Thyroid gland (tissue), 4 donors: ENCODE measurements at places on chromosomes 2 and 18. TPM values are rescaled to one million over a fixed set of nuclear protein-coding genes. Genes with fewer than 3 reads are reported as not detected.

Gene POTEJ
- total RNA-seq, result not detected

Gene FAM168B
- total RNA-seq, result 140 TPM

Gene POU3F3
- total RNA-seq, result 0.22 TPM

DNA sequence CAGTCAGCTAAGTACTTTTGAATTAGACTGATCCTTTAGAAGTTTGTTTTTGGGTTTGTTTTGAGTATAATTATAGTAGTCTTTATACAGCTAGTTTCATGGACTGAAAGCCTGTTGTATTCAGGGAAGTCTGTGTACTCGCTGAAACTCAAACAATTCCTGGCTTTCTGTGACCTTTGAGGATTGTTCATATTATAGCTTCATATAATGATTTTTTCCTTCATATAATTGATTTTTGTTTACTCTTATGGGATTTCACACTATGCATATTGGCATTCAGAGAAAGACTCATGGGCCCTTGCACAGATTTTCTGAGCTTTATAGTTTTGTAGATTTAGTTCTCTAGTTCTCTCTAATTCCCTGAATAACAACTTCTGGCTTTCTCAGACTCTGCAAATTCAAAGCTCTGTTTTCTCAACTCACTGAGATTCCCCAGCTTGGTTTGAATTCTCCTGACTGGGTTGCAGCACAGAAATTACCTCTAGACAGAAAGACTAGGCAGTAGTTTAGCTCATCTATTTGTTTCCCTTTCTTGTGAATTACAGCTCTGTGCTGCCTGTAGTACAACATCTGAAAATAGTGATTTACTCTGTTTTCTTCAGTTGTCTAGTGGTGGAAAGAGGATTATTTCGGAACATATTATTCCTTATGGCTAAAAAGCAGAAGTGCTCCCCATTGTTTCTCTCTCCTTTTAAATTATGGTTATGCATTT, 495.9 kb upstream of the CNTNAP5 start:
- no peak for DNase-seq
- no peaks in the 10 kb centered on the region for H3K27me3 ChIP-seq
- no peaks in the 10 kb centered on the region for H3K36me3 ChIP-seq

DNA sequence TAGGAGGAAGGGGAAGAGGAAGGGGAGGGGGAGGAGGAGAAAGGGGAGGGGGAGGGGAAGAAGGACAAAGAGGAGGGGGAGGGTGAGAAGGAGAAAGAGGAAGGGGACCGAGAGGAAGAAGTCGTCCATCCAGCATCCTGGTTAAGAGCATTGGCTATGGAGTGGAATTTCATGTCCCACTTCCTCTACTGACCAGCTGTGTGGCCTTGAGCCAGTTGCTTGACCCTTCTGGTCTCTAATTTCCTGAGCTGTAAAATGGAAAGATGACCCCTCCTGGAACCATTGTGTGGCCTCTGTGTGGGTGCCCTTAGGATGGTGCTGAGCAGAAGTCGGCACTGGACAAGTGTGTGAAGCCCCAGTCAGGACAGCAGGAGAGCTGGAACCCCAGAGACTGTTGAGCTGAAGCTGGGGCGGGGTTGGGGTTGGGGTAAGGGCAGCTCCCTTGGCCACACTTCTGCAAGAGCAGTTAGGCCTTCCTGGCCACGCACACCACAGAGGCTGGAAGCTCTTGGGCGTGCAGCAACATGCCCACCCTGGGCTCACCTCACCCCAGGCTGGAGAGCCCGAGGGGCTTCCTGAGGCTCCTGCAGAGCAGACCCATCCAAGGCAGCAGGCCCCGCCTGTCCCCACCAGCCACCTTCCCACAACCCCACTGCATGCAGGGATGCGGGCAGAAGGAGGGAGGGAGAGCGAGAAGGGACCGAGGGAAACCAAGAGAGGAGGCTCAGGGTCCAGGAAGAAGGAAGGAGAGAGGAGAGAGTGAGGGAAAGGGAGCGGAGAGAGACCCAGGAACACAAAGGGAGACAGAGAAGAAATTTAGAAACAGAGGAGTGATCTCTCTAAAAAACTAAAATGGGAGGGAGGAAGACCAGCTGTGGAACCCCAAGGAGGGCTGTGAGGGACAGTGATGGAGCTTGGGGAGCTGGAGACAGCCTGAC, 16.2 kb downstream of the ADRA2B start:
- H3K36me3 ChIP-seq, result no peaks in the 10 kb centered on the region
- H3K4me1 ChIP-seq, result no peaks in the 10 kb centered on the region
- H3K27me3 ChIP-seq, result no peaks in the 10 kb centered on the region
- H3K4me3 ChIP-seq, result no peak overlapping the region
- no peak overlapping the region for H3K27ac ChIP-seq

Gene MEX3C
- 30.6 TPM for total RNA-seq

DNA sequence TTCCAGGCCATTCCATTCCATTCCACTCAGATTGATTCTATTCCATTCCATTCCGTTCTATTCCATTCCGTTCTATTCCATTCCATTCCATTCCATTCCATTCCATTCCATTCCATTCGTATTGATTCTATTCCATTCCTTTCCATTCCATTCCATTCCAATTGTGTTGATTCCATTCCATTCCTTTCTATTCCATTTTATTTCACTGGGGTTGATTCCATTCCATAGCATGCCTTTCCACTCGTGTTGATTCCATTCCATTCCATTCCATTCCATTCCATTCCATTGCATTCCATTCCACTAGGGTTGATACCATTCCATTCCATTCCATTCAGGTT, 1142.3 kb downstream of the RPIA start:
- no peak overlapping the region for H3K27ac ChIP-seq
- H3K4me3 ChIP-seq, result no peak overlapping the region
- DNase-seq, result no peak
- no peaks in the 10 kb centered on the region for H3K36me3 ChIP-seq

Gene CCDC102B
- 12.9 TPM for total RNA-seq

GRCh38 chr2:127388423-127389164, 819 bp upstream of the MAP3K2 start:
- no peaks in the 10 kb centered on the region for H3K27me3 ChIP-seq
- no peak for DNase-seq

GRCh38 chr2:217738061-217738460, 264.7 kb downstream of the TNS1 start:
- no peaks in the 10 kb centered on the region for H3K27me3 ChIP-seq
- no peaks in the 10 kb centered on the region for H3K36me3 ChIP-seq
- no peak overlapping the region for H3K27ac ChIP-seq

DNA sequence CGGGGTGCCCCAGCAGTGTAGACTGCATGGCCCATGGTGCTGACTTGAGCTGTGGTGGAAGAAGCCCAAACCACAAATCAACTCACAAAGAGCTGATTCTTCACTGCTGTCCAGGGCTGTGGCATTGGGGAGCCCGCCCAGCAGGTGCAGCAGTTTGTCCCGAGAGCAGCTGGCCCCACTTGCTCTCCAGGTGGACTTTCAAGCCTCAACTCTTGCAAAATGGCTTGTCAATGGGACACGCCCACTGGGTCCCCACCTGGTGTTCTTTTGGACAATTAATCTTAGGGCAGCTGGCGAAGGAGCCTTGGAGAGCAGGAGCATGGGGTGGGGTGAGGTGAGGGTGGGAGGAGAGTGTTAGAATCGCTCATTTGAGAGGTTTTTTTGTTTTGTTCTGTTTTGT, 117.9 kb downstream of the MYCN start:
- no peak for DNase-seq
- no peak overlapping the region for H3K4me3 ChIP-seq
- no peaks in the 10 kb centered on the region for H3K36me3 ChIP-seq
- H3K4me1 ChIP-seq, result peaks cover 3% of the 10 kb centered on the region

DNA sequence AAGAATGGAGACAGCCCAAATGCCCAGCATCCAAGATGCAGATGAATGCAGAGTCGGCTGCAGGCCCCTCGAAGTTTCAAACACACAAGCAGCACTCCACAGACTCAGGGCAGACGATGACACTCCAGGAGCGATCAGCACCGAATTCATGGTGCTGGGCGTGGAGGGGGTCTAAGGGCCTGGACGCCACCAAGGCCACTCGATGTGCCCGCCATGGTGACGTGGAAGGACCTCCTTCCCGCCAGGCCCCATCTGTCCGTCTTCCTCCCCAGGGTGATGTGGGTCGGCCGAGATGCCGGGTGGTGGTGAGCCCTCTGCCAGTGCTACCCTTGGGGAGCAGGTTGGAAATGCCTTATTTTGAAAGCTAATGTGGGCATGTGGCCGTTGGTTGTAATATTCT, 9.4 kb downstream of the KIF1A start:
- H3K36me3 ChIP-seq, result no peaks in the 10 kb centered on the region
- peak; percentile 1 for DNase-seq
- H3K27me3 ChIP-seq, result no peaks in the 10 kb centered on the region
- no peak overlapping the region for H3K4me3 ChIP-seq
- H3K27ac ChIP-seq, result no peak overlapping the region

GRCh38 chr2:220215785-220216184, 588.4 kb downstream of the SLC4A3 start:
- no peaks in the 10 kb centered on the region for H3K36me3 ChIP-seq
- H3K27ac ChIP-seq, result no peak overlapping the region

GRCh38 chr2:158936978-158937377, 31.5 kb upstream of the TANC1 start:
- H3K27me3 ChIP-seq, result no peaks in the 10 kb centered on the region
- H3K4me3 ChIP-seq, result no peak overlapping the region
- DNase-seq, result peak; percentile 22
- no peaks in the 10 kb centered on the region for H3K36me3 ChIP-seq
- H3K4me1 ChIP-seq, result peaks cover 16% of the 10 kb centered on the region

Gene TSPYL6
- total RNA-seq, result not detected

DNA sequence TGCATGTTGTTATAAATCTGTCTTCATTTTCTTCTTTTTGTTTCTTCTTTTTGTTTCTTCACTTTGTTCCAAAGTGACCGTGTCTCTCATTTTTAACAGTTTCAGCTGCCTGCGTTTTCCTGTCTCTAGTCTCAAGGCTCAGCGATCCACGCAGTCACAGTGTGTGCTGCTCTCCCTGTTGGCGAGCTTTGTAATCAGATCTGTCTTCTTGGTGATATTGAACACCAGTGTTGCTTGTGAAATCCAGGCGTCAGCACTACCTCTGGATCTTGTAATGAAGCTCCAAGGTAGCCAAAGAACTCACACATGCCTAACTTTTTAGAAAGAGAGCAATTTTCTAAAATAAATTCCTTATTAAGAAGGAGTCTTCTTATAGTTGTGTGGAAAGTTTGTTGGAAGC, 13.2 kb downstream of the SNTG2 start:
- H3K27me3 ChIP-seq, result no peaks in the 10 kb centered on the region
- no peak overlapping the region for H3K4me3 ChIP-seq
- H3K36me3 ChIP-seq, result no peaks in the 10 kb centered on the region
- H3K4me1 ChIP-seq, result no peaks in the 10 kb centered on the region
- no peak overlapping the region for H3K27ac ChIP-seq
